ENCODE measurements at places on chromosomes 1 and 21.

DNA sequence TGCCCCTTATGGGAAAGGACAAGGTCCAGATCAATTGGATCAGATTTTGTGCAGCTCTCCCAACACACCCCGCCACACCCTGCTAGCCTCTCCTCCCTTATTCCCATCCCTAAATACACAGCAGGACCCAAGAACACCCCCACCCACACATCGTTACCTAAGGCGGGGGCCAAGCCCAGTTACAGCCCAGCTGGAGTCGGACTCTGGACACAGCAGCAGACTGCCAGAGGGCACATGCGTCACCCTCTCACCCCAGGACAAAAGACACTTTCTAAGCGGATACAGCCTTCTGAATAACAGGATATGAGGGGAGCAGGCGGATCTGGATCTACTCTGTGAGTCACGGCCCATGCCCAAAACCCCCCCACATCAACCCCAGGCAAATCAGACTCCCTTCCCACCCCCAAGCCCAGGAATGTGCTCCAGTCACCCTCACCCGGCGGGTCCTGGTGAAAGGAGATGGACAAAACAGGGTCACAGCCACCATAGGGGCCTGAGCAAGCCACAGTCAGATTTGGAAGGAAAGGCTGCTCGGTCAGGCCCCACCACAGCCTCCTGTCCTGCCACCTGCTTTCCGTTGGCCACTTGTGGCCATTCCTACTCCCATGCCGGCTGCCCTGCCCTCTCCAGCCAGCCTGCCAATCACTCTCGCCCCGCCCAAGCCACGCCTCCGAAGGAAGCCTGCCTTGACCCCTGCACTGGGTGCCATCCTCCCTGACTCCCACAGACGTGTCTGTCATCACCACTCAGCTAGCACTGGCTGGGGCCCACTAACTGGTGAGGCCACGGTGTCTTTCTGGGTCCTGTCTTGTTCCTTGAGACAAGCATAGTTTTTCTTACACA lies 4.0 kb downstream of the S100A16 start:
- no peak for DNase-seq

DNA sequence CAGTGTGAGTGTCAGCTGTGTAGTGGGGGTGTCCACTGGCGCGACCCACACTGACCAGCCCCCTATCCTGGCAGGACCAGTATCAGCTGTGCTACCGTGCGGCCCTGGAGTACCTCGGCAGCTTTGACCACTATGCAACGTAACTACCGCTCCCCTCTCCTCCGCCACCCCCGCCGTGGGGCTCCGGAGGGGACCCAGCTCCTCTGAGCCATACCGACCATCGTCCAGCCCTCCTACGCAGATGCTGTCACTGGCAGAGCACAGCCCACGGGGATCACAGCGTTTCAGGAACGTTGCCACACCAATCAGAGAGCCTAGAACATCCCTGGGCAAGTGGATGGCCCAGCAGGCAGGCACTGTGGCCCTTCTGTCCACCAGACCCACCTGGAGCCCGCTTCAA lies 28.1 kb upstream of the KDM4A start:
- DNase-seq = no peak

DNA sequence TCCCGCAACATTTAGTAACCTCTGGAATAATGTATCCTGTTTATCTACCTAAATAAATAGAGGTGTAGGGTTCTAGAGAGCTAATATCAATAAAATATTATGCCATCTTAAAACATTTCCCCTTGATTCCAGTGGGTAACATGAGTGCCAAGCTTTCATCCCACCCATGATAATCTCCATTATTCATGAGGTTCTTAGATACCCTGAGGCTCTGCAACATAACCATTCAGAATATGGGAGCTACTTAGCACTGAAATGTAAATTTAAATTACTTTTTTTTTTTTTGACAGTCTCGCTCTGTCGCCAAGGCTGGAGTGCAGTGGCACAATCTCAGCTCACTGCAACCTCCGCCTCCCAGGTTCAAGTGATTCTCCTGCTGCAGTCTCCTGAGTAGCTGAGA lies 832.7 kb downstream of the BRINP3 start:
- DNase-seq = no peak

GRCh38 chr1:192980856-192981255 lies 78.3 kb downstream of the UCHL5 start:
- no peak for DNase-seq

GRCh38 chr1:228927946-228928898 lies 192.9 kb downstream of the RHOU start:
- DNase-seq = no peak

DNA sequence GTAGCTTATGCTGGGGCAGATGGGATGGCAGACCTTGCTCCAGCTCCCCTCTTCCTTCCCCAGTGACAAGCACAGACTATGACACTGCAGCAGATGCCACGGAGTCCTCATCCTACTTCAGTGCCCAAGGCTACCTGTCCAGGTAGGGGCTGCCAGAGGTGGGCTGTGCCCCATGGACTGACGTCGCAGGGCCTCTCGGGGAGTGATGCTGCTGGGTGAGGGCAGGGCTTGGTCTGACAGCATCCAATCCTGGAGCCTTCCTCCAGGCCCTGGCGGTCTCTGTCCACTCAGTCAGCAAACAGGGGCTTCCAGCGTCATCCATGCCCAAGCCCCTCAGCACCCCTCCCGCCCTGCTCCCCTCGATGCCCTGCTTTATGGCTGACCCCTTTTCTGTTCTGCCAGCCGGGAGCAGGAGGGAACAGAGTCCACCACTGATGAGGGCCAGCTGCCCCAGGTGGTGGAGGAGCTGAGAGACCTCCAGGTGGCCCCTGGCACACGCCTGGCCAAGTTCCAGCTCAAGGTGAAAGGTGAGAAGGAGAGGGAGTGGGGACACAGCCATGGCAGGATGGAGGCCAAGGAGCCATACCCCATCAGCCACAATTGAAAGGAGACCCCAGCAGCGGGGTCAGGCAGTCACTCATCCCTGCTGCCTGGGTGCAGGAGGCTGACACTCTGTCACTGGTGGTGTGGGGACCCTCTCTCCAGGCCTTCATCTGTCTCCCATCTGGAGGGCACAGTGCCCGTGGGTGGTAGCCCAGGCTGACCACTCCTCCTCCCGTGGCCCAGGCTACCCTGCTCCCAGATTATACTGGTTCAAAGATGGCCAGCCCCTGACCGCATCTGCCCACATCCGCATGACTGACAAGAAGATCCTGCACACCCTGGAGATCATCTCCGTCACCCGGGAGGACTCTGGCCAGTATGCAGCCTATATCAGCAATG lies 73.6 kb downstream of the TRIM11 start:
- DNase-seq = no peak

Measured in GOT3 (cell line).